ENCODE measurements at places on chromosomes 1 and 21.

- DNase-seq: no peak
Observed at GRCh38 chr1:43255438-43256210, 14.2 kb upstream of the TMEM125 start.

DNA sequence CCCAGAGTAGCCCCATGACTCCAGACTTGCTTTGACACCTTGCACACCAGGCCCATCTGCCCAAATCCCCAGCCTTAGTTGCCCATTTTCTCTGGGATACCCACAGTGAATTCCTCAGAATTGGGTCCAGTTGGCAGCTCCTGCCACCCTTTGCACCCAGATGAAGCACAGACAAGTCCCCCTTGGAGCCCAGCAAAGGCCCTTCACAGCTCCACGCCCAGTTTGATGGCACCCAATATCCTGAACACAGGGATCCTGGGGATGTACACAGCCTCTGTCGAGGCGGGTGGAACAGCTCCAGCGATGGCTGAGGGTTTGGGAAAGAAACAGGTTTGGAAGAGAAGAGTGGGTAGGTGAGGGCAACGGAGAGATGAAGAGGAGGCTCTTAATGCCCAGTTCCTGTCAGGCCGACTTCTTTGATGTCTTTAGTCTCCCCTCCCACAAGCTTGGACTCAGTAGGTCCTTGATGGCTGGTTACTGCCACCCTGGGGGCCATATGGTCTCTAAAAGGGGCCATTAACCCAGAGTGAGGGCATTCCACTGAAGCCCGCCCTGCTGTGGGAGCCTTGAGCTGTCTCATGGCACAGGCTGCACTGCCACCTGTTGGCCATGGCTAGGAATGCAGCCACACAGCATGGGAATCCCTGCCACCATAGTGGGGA lies 21.7 kb downstream of the TMEM53 start:
- DNase-seq: peak; percentile 61

GRCh38 chr21:43362321-43362791 lies 64.6 kb downstream of the SIK1 start:
- DNase-seq: peak; percentile 66

GRCh38 chr1:225865514-225865913 lies 16.7 kb downstream of the TMEM63A start:
- DNase-seq: no peak

- DNase-seq: no peak
Observed at GRCh38 chr1:200971428-200971903, 52.0 kb downstream of the KIF21B start.

DNA sequence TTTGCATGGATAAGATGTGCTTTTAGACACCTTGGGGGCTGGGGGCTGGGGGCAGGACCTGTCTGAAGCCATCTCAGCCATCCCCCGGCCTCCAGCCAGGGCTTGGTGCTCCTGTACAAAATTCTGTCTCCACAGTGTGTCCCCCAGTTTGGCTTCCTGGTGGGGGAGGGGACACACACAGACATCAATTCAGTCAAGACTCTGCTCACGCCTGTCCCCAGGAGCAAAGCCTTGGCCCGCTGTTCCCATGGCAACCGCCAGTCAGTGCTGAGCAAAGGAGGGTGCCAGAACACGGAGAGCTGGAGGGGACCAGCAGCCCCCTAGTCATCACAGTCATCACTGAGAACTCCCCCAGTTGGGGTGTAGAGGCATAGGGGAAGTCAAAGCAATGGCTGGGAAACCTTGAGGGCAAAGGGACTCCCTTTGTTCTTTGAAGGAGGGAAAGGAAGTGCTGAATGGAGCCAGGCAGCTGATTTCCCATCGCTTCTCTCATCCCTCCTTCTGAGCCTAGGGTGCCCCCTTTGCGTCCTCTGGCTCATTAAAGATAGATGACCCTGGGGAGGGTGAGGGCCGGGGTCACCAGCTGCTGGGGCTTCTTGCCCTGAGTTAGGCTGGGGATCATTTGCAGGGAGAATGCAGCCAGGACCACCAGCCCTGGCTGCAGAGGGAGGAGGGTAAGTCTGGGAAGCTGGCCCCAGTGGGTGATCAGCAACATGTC lies 134.9 kb upstream of the IPO9 start:
- no peak for DNase-seq

DNA sequence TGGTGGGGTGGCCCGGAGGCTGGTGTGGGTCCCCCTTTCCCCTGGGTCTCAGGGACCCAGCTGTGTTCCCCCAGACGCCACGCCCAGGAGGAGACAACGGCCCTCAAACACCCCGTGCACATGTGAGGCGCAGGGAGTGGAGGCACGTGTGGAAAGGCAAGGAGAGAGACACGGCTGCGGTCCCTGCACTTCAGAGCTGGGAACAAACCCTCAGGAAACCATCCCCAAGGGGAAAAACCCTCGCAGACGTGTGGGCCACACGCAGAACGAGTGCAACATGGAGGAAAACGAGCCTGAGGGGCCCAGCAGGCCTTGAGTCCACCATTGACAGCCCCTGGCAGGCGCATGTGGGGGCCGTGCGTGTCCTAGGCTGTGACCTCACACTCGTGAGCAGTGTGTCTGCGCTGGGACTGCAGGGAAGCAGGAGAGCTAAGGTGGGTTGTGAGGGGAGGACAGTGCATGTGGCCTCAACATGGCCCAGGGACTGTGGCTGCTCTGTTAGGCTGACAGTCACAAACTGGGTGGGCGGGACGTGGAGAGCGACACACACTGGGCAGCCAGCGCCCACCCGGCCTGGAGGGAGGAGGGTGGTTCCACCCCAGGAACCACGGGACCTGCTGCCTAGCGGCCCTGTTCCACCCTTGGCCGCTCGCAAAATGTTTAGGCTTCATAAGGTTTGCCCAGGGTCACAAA lies 20.0 kb downstream of the ITGB2 start:
- no peak for DNase-seq

- DNase-seq: no peak
Observed at GRCh38 chr1:28290851-28291250, 31.5 kb downstream of the SESN2 start.

- peak; percentile 54 for DNase-seq
Observed at GRCh38 chr1:22039594-22040285, 12.8 kb upstream of the CDC42 start.
